ENCODE measurements at places on chromosomes 5 and 9. TPM values are rescaled to one million over a fixed set of nuclear protein-coding genes. Genes with fewer than 3 reads are reported as not detected.

- no peaks in the 10 kb centered on the region for H3K27me3 ChIP-seq
- H3K4me1 ChIP-seq: no peaks in the 10 kb centered on the region
- no peak overlapping the region for H3K27ac ChIP-seq
Observed at GRCh38 chr5:24365406-24365805, 279.4 kb downstream of the CDH10 start.

- no peaks in the 10 kb centered on the region for H3K4me1 ChIP-seq
- H3K27ac ChIP-seq: no peak overlapping the region
- no peak for DNase-seq
- no peaks in the 10 kb centered on the region for H3K27me3 ChIP-seq
Observed at GRCh38 chr9:128529191-128529590, 23.2 kb upstream of the SPTAN1 start.

GRCh38 chr5:79829260-79829659, 139.6 kb downstream of the CMYA5 start:
- no peak overlapping the region for H3K27ac ChIP-seq
- no peak overlapping the region for H3K4me3 ChIP-seq
- no peaks in the 10 kb centered on the region for H3K36me3 ChIP-seq
- H3K27me3 ChIP-seq: no peaks in the 10 kb centered on the region
- DNase-seq: no peak

- H3K27ac ChIP-seq: no peak overlapping the region
- H3K4me1 ChIP-seq: no peaks in the 10 kb centered on the region
- no peak for DNase-seq
- no peaks in the 10 kb centered on the region for H3K27me3 ChIP-seq
- no peak overlapping the region for H3K4me3 ChIP-seq
- no peaks in the 10 kb centered on the region for H3K36me3 ChIP-seq
Observed at GRCh38 chr5:1727571-1727970, 72.1 kb downstream of the MRPL36 start.

GRCh38 chr5:98768960-98769209, 4.6 kb upstream of the RGMB start:
- H3K4me1 ChIP-seq: peaks cover 37% of the 10 kb centered on the region
- no peaks in the 10 kb centered on the region for H3K36me3 ChIP-seq
- H3K27me3 ChIP-seq: peaks cover 21% of the 10 kb centered on the region
- H3K27ac ChIP-seq: peak overlapping the region; percentile 6

DNA sequence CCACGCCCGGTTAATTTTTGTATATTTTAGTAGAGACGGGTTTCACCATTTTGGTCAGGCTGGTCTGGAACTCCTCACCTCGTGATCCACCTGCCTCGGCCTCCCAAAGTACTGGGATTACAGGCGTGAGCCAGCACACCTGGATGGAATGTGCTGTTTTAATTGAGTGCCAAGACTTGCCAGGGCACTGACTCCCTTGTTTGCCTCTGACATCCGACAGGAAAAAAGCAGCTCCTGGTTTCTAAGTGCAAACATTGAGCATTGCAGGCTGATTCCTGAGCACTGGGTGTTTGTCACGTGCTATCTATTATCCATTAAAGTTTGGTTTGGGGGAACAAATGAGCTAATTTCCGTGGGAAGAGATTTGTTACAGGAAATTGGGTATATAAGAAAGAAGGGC, 70.6 kb upstream of the CKMT2 start:
- H3K4me3 ChIP-seq: no peak overlapping the region
- no peak for DNase-seq
- H3K27me3 ChIP-seq: no peaks in the 10 kb centered on the region
- no peaks in the 10 kb centered on the region for H3K36me3 ChIP-seq
- no peaks in the 10 kb centered on the region for H3K4me1 ChIP-seq
- no peak overlapping the region for H3K27ac ChIP-seq

DNA sequence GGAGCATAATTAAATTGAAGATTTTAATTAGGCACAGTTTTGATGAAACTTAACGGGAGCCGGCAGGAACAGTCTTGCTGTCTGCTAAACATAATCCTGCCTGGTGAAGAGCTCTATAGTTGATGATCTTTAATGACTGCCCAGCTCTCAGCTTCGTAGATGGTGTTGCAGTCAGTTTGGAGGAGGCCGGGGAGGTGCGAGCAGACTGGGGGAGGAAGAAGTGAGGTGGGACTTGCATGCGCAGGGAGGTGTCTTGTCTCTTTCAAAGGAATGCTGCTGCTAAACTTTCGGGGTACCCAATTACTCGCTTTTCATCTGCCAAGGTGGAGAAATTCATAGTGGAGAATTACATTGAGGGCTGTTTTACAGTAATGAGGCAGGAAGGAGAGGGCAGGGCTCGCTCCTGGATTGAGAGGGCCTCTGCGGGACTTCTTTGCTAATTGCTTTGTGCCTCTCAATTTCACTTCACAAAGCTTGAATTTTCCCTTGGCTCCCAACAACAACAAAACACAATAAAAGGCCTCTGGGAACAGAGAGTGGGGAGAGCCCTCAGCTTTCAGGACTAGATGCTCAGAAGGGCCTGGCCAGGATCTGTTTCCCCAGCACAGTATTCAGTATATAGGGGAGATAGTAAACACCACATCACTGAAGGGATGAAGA, 257.9 kb upstream of the ADRA1B start:
- no peak overlapping the region for H3K27ac ChIP-seq
- H3K4me3 ChIP-seq: no peak overlapping the region
- H3K36me3 ChIP-seq: no peaks in the 10 kb centered on the region
- H3K27me3 ChIP-seq: no peaks in the 10 kb centered on the region
- no peak for DNase-seq
- H3K4me1 ChIP-seq: no peaks in the 10 kb centered on the region

Gene NRG2
- total RNA-seq: 0.11 TPM

DNA sequence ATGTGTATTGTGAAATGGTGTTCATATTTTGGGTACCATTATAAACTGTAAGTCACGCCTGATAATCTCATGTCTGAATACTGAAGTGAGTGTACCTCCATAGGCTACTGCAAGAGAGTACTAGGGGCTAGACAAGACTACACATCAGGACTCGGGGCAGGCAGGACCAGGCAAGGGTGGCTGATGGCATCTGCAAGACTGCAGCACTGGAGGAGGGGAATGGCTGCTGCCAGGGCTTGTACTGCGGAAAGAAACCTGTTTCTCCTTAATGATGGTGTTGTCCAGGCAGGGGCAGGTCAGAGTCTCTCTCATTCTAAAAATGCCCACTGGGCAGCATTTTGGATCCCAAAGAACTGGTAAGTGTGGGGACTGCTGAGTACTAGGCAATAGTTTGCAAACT, 172.5 kb downstream of the RAB3C start:
- H3K27me3 ChIP-seq: no peaks in the 10 kb centered on the region
- H3K36me3 ChIP-seq: no peaks in the 10 kb centered on the region
- no peak for DNase-seq
- no peak overlapping the region for H3K4me3 ChIP-seq
- peaks cover 16% of the 10 kb centered on the region for H3K4me1 ChIP-seq

Gene SLC34A3
- total RNA-seq: not detected

- no peaks in the 10 kb centered on the region for H3K27me3 ChIP-seq
- no peak overlapping the region for H3K4me3 ChIP-seq
- no peaks in the 10 kb centered on the region for H3K4me1 ChIP-seq
- H3K36me3 ChIP-seq: no peaks in the 10 kb centered on the region
Observed at GRCh38 chr5:125481506-125482465, 735.3 kb upstream of the ZNF608 start.

DNA sequence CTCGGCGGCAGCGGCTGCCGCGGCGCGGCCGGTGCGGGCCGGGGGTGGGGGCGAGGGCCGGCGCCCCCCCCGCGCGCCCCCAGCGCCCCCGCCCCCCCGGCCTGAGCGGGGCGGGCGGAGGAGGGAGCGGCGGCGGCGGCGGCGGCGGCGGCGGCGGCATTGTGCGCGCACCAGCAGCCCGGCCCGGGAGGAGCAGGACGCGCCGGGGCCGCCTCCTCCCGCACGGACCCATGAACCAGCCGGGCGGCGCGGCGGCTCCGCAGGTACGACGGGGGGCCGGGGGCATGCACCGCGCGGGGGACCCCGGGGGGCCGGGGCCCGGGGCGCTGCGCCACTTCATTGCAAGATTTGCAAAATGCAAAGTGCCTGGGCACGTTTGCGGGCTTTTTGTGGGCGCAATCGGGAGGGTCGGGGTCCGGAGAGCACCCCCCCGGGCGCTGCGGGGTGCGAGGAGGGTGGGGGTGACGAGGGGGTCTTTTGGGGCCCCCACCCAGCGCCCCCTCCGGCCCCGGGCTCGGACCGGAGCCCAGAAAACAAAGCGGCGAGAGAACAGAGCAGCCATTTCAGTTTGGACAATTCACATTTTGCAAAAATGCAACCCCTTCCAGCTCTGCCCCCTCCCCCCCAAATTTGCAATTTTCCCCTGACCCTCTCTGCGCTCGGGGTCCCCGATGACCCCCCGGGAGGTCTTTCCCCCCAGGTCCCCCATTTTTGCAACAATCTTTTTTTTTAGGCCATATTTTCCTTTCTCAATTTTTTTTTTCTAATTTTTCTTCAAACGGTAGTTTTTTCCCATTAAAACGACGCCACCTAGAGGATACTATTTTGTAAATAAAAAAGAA, at the start of gene ZNF618:
Gene ZNF618, plus strand, starts transcription at position 159 of the 842 bp plus-strand sequence. Its CDS starts 72 bp downstream, at position 231.
- H3K4me1 ChIP-seq: no peaks in the 10 kb centered on the region
- no peaks in the 10 kb centered on the region for H3K36me3 ChIP-seq
- no peaks in the 10 kb centered on the region for H3K27me3 ChIP-seq

- H3K4me3 ChIP-seq: no peak overlapping the region
- H3K27me3 ChIP-seq: no peaks in the 10 kb centered on the region
- DNase-seq: no peak
- H3K36me3 ChIP-seq: no peaks in the 10 kb centered on the region
- H3K27ac ChIP-seq: no peak overlapping the region
Observed at GRCh38 chr5:52743012-52743411, 44.7 kb upstream of the ITGA1 start.

- peaks cover 54% of the 10 kb centered on the region for H3K36me3 ChIP-seq
- H3K27me3 ChIP-seq: no peaks in the 10 kb centered on the region
- no peak for DNase-seq
- H3K4me1 ChIP-seq: peaks cover 13% of the 10 kb centered on the region
- no peak overlapping the region for H3K4me3 ChIP-seq
Observed at GRCh38 chr5:146457431-146457830, 10.3 kb downstream of the TCERG1 start.

Gene MYORG
- 1.3 TPM for total RNA-seq

DNA sequence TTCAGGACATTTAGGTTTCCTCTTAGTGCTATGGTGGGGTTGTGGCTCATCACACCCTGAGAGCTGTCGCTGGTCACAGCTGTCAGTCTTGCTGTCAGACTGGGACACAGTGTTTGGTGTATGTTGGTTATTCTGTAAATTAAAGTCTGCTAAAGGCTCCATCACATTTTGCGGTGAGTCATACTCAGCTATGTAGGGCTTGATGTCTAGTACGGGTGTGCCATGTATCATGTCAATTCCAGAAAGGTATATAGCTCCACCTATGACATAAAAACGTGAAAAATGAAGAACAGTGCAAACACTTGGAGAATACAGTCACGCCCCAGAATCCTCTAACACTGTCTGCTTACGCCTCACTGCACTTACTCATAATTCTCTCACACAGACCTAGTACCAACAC, 11.9 kb downstream of the TRMO start:
- no peak for DNase-seq
- H3K36me3 ChIP-seq: peaks cover 53% of the 10 kb centered on the region
- peak overlapping the region; percentile 17 for H3K27ac ChIP-seq
- peaks cover 97% of the 10 kb centered on the region for H3K4me1 ChIP-seq
- H3K4me3 ChIP-seq: no peak overlapping the region

Gene CCL21
- not detected for total RNA-seq

- no peak overlapping the region for H3K27ac ChIP-seq
- no peaks in the 10 kb centered on the region for H3K27me3 ChIP-seq
- DNase-seq: no peak
- H3K4me1 ChIP-seq: no peaks in the 10 kb centered on the region
- H3K36me3 ChIP-seq: no peaks in the 10 kb centered on the region
- H3K4me3 ChIP-seq: no peak overlapping the region
Observed at GRCh38 chr5:39759701-39760100, 334.9 kb upstream of the DAB2 start.

Gene SYK
- 0.76 TPM for total RNA-seq

- no peaks in the 10 kb centered on the region for H3K4me1 ChIP-seq
- H3K27ac ChIP-seq: no peak overlapping the region
- H3K4me3 ChIP-seq: no peak overlapping the region
Observed at GRCh38 chr5:53116597-53116996, 7.0 kb upstream of the MOCS2 start.

Gene ZNF169
- total RNA-seq: 22.3 TPM

GRCh38 chr9:116067566-116067965, 86.0 kb upstream of the PAPPA start:
- H3K4me1 ChIP-seq: no peaks in the 10 kb centered on the region
- H3K27ac ChIP-seq: no peak overlapping the region
- no peak for DNase-seq
- no peaks in the 10 kb centered on the region for H3K27me3 ChIP-seq
- no peaks in the 10 kb centered on the region for H3K36me3 ChIP-seq

GRCh38 chr9:24932785-24933184, 387.1 kb upstream of the IZUMO3 start:
- no peaks in the 10 kb centered on the region for H3K27me3 ChIP-seq
- no peak overlapping the region for H3K27ac ChIP-seq
- no peak for DNase-seq
- no peak overlapping the region for H3K4me3 ChIP-seq

Gene ST6GALNAC4
- total RNA-seq: 38.1 TPM

DNA sequence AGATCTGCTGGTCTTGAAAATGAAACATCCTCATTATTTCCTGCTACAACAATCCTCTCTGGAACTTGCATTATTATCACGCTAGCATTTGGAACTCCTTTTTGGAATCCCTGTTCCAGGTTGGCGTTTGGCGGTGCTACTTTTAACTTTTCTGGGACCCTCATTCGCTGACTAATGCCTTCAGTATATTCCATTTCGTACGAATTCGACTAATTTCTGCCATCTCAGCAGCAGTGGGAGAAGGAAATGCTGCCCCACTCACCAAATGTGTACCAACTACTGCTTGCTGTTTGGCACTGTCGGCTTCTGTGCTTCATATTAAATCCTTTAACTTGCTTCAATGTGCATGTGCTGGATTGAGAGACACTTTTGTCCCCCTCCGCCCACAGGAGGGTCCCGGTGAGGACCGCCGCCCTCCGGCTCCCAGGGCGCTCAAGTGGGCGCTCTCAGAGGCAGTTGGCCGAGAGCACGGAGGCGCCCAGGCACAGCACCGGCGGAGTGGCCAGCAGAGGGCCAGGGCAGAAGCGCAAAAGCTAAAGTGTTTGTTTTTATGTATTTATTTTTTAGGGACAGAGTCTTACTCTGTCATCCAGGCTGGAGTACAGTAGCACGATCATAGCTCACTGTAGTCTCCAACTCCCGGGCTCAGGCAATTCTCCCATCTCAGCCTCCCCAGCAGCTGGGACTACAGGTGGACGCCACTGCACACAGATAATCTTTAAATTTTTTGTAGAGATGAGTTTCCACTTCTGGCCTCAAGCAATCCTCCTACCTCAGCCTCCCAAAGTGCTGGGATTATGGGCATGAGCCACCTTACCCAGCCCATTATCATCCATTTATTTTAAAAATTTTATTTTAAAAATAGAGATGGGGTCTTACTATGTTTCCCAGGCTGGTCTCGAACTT, 11.9 kb downstream of the PDE6A start:
- no peak for DNase-seq
- H3K27ac ChIP-seq: no peak overlapping the region
- H3K27me3 ChIP-seq: no peaks in the 10 kb centered on the region
- no peaks in the 10 kb centered on the region for H3K4me1 ChIP-seq

GRCh38 chr5:122076669-122077365, 1.2 kb downstream of the LOX start:
- no peak overlapping the region for H3K27ac ChIP-seq
- no peaks in the 10 kb centered on the region for H3K36me3 ChIP-seq
- peaks cover 12% of the 10 kb centered on the region for H3K4me1 ChIP-seq
- H3K4me3 ChIP-seq: no peak overlapping the region
- peaks cover 5% of the 10 kb centered on the region for H3K27me3 ChIP-seq

All from CD4-positive, alpha-beta memory T cell (primary cell).